ENCODE measurements at places on chromosomes 16 and 17. TPM values are rescaled to one million over a fixed set of nuclear protein-coding genes. Genes with fewer than 3 reads are reported as not detected.

Gene KRTAP4-4
- not detected for total RNA-seq

Gene TP53TG3B
- not detected for total RNA-seq

Gene WNT9B
- total RNA-seq: not detected

Gene ADPRM
- total RNA-seq: 6.7 TPM

Gene DCAKD
- 44.7 TPM for total RNA-seq

Gene SPNS3
- total RNA-seq: not detected

Gene FBRS
- total RNA-seq: 21.3 TPM

Gene ZNRF1
- total RNA-seq: 31.8 TPM

Gene SLFN11
- total RNA-seq: 3.6 TPM

Gene FNDC8
- total RNA-seq: not detected

Gene CCP110
- total RNA-seq: 3.8 TPM

Gene SAMD14
- not detected for total RNA-seq

Gene PSMD12
- total RNA-seq: 33.1 TPM

Gene SLC5A10
- total RNA-seq: 0.05 TPM

Gene KRT40
- total RNA-seq: not detected

Gene CCL1
- not detected for total RNA-seq

Gene AGRP
- not detected for total RNA-seq

Gene COG7
- total RNA-seq: 6.8 TPM

Gene NOD2
- 5.6 TPM for total RNA-seq

Gene MYH11
- total RNA-seq: not detected

Gene GNG13
- not detected for total RNA-seq

Gene PITPNM3
- total RNA-seq: 25.0 TPM

Gene KRTAP9-2
- not detected for total RNA-seq

Gene PIK3R5
- total RNA-seq: 0.56 TPM

Gene TOP2A
- total RNA-seq: 102 TPM

Gene SCNN1B
- 2.7 TPM for total RNA-seq

Gene OR1F1
- 0.78 TPM for total RNA-seq

Gene TMEM114
- not detected for total RNA-seq

Gene CTRL
- not detected for total RNA-seq

Gene MT4
- not detected for total RNA-seq

Gene HBM
- not detected for total RNA-seq

Gene MT1M
- not detected for total RNA-seq

Gene SRR
- 17.8 TPM for total RNA-seq

Gene TOM1L1
- total RNA-seq: 41.7 TPM

Gene MEIOC
- total RNA-seq: 0.19 TPM

Gene MTHFSD
- 12.5 TPM for total RNA-seq

Gene IKZF3
- total RNA-seq: 0.21 TPM

Gene CD68
- total RNA-seq: 21.2 TPM

Gene ACSM2A
- total RNA-seq: not detected

Gene ZNF385C
- not detected for total RNA-seq

Gene CLEC18B
- not detected for total RNA-seq

Gene UTS2R
- total RNA-seq: not detected

Gene CRYM
- not detected for total RNA-seq

Gene CLEC18A
- total RNA-seq: 0.05 TPM

Gene PIPOX
- total RNA-seq: not detected

Gene ABAT
- 9.3 TPM for total RNA-seq

Gene PRAC1
- total RNA-seq: not detected

Gene ARHGAP44
- 1.3 TPM for total RNA-seq

Gene KRTAP9-8
- total RNA-seq: not detected

Gene NTN1
- total RNA-seq: 1.7 TPM

Gene SPATA32
- not detected for total RNA-seq

Gene DPEP3
- not detected for total RNA-seq

Gene NPIPB6
- total RNA-seq: 0.49 TPM

Gene TTYH2
- total RNA-seq: 1.7 TPM

Gene PPP1R27
- total RNA-seq: not detected

Gene YPEL3
- 21.9 TPM for total RNA-seq

Gene KIFC3
- 28.2 TPM for total RNA-seq

Gene CNGB1
- total RNA-seq: 0.65 TPM

Gene C17orf67
- total RNA-seq: 0.21 TPM
